Activated CD4-positive, CD25-positive, alpha-beta regulatory T cell treated with anti-CD3 and anti-CD28 coated beads, Interleukin-2, amount 50 U/mL, for 16 hours (primary cell): ENCODE measurements at places on chromosomes 12 and 14.

- DNase-seq: no peak
These were observed 62.2 kb upstream of the INSM2 start for GRCh38 chr14:35471803-35472202.

GRCh38 chr14:52266782-52267181 lies 716 bp upstream of the PTGDR start:
- no peak for DNase-seq

- no peak for DNase-seq
These were observed 17.4 kb downstream of the OTOGL start for GRCh38 chr12:80116735-80117134.

DNA sequence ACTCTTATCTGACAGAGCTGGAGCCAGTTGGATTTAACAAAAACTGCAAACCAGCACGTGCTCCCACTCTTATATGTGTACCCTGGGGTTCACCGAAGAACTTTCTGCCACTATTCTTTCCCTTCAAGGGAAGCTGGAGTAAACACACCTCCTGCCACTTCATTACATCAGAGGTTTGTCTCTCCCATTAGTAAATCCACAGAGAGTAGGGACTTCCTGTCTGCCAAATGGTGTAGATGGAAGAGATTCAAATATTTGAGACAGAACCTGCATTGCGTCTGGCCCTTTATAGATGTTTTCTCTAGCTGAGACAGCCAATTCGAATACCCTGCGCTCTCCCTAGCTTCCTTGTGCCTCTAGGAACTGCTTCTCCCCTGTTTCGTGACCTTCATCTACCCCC lies 29.1 kb upstream of the AEBP2 start:
- no peak for DNase-seq
